ENCODE measurements at places on chromosomes 2 and 18.

DNA sequence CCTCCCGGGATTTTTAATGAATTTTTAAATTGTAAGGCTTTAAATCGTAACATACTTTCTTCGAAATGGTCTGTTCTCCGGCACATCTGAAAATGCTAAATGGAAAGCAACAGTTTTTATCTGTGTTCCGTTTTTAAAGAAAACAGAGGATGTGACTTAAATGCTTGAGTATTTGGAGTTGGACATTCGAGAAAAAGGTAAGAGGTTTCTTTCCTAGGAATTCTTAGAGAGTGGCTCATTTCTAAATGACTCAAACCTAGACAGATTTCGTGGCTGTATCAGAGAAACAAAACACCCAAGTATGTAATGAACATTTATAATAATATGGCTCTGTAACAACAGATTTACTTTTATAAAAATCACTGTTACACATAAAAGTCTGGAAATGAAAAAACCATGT is 177.6 kb upstream of the CCDC68 start:
- no peak for DNase-seq

DNA sequence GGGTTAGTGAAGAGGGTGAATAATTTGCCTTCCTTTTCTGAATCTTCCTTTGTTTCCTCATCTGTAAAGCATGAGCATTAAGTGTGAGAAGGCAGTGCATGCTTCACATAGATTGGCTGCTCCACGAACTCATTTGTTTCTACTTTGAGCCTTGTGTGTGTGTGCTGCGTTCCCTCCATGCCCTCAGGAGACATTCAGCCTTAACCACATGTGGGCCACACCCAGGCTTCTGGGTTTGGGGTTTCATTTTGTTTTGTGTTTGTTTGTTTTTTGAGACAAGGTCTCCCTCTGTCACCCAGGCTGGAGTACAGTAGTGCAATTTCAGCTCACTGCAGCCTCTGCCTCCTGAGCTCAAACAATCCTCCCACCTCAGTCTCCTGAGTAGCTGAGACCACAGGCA is 843.3 kb downstream of the GALR1 start:
- no peak for DNase-seq

- no peak for DNase-seq
Measured at GRCh38 chr2:57725337-57725947, 321.2 kb upstream of the VRK2 start.

DNA sequence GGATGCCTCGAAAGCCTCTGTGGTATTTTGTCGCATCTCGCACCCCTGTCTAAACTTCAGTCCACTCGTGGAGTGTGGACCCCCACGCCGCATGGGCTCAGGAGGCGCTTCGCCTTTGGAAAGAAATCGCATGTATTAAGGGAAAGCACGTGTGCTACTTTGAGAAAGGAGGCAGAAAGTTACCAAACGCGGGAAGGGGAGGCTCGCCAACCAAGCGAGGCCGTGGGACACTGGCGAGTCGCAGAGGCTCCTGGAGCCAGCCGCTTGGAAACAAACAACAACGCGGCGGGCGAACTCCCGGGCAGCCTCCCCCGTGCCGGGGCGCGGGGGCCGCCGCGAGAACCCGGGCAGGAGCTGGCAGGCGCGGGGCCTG is 455 bp upstream of the AGAP1 start:
- DNase-seq: no peak

- DNase-seq: no peak
Measured at GRCh38 chr18:9153256-9153655, 16.7 kb downstream of the ANKRD12 start.

DNA sequence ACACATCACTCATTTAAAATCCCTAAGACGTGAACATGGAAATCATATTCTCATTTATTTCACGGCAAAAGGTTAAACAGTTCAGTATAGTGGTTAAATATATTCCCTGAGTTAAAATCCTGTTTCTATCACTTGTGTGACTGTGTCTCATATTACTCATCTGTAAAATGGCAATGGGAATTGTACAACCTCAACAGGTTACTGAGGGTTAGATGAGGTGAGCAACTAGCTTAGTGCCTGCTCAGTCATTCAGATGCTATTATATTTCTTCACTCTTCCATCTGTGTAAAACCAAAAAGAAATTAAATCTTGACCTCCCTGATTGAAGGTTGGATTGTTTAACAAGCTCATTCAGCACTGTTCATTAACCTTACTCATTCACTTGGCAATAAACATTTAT is 212.4 kb upstream of the STK17B start:
- no peak for DNase-seq

GRCh38 chr2:237132799-237133198 is 47.1 kb downstream of the COPS8 start:
- no peak for DNase-seq

GRCh38 chr2:8638327-8638726 is 43.5 kb upstream of the ID2 start:
- DNase-seq: no peak

DNA sequence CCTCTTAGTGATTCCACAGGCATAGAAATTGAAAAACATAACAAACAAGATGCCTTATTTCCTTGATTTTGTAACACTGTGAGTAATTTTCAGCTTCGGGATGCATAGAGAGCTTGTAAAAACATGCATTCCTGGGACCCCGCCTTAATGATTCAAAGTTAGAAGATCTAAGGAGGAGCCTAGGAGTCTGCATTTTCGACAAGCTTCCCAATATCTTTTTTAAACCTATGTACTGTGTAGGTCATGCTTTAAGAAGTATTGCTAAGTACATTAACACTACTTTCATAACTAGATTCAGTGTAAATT is 109.8 kb upstream of the ZNF516 start:
- no peak for DNase-seq

- no peak for DNase-seq
Measured at GRCh38 chr18:59877361-59877760, 22.4 kb upstream of the PMAIP1 start.

GRCh38 chr2:170026361-170026760 is 151.6 kb upstream of the MYO3B start:
- DNase-seq: no peak

DNA sequence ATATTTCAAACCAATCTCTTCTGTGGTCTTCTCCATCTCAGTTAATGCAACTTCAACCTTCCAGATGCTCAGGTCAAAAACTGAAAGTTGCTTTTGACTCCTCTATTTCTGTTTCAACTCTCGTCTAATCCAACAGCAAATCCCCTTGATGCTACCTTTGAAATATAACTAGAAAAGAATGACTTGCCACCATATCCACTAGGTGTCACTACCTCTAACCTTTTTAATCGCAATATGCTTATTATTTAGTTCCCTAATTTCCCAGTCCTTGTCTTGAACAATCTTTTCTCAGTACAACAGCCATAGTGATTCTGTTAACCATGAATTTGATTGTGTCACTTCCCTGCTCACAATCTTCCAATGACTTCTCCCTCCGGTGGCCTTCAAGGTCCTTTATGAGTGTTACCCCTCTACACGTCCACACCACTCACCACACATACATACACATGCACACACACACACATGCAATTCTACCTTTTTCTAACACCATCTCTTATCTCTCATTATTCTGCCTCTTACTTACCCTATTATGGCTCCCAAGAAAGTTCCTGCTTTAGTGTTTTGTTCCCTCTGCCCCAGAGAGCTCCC is 245.5 kb upstream of the KCNJ3 start:
- DNase-seq: no peak

- DNase-seq: no peak
Measured at GRCh38 chr2:52572469-52572894, 1195.1 kb upstream of the CHAC2 start.

- DNase-seq: no peak
Measured at GRCh38 chr2:80364524-80365212, 60.1 kb upstream of the LRRTM1 start.

- no peak for DNase-seq
Measured at GRCh38 chr2:74267068-74267467, 68.7 kb downstream of the MTHFD2 start.

- peak; percentile 62 for DNase-seq
Measured at GRCh38 chr2:217899231-217900009, 103.4 kb downstream of the TNS1 start.

DNA sequence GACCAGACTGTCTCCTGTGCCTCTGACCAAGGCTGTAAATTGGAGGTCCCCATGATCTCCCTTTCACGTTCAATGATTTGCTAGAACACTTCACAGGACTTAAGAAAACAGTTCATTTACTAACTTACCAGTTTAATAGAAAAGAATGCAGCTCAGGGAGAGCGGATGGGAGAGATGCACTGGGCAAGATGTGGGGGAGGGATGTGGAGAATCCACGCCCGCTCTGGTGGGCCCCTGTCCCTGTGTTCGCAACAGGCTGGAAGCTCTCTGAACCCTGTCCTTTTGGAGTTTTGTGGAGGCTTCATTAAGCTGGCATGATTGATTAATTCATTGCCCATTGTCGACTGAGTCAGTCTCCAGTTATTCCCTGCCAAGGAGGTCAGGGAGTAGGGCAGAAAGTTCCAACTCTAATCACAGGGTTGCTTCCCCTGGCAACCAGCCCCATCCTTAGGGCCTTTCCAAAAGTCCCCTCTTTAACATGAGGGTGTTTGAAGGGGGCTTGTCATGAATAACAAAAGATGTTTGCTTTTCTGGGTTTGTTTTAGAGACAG is 257.1 kb downstream of the ACKR3 start:
- no peak for DNase-seq

DNA sequence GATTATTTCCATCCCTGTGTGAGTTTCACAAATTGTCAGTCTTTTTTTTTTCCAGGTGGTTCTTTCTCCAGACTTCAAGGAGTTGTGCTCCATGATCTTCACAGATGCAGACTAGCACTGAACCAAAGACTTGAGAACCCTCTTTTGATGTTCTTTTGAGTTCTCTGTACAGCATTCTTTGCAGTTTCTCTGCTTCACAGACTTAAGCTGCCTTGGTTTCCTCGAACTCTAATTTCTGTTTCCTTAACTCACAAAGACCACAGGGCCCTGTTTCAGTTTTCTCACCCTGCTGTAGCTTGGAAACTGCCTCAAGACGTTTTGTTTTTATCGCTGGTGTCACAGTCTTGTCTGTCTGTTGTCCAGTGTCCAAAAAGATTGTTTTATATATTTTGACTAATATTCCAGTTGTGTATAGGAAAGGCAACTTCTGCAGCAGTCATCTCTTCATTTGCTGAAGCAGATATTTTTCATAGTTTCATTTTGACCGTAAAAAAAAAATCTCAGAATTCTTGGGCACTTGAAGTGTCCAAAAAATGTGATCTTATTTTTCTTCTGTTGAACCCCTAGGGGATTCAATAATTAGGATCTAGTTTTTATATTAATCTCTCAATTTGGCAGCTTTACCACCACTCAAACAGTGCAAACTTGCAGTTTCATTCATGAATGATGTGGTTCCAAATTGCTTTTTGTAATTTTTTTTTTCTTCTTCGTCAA is 97.0 kb upstream of the MC4R start:
- DNase-seq: no peak

- no peak for DNase-seq
Measured at GRCh38 chr18:79881695-79882094, 69.8 kb downstream of the SLC66A2 start.
